Activated CD8-positive, alpha-beta T cell treated with anti-CD3 and anti-CD28 coated beads for 36 hours (primary cell): ENCODE measurements at places on chromosomes 12 and 14. TPM values are rescaled to one million over a fixed set of nuclear protein-coding genes. Genes with fewer than 3 reads are reported as not detected.

Gene KCNMB4
- total RNA-seq = 1.0 TPM

Gene ZCRB1
- total RNA-seq = 77.0 TPM

Gene ST8SIA1
- total RNA-seq = 1.5 TPM

Gene RHOJ
- not detected for total RNA-seq

DNA sequence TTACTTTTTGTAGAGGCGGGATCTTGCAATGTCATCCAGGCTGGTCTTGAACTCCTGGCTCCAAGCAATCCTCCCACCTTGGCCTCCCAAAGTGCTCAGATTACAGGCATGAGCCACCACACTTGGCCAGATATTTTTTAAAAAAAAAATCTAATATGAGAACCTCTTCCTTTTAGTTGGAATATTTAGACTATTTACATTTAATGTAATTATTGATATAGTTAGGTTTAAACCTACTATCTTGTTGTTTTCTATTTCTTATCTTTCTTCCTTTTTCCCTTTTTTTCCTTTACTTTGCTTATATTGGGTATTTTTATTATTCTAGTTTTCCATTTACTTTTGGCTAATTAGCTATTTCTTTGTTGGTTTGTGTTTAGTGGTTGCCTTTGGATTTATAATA lies 185.8 kb downstream of the SLC41A2 start:
- H3K27me3 ChIP-seq = no peaks in the 10 kb centered on the region
- no peaks in the 10 kb centered on the region for H3K36me3 ChIP-seq
- no peak for DNase-seq
- H3K27ac ChIP-seq = no peak overlapping the region

GRCh38 chr12:82805812-82806497 lies 119.2 kb downstream of the TMTC2 start:
- no peak overlapping the region for H3K27ac ChIP-seq
- DNase-seq = no peak
- H3K36me3 ChIP-seq = peaks cover 2% of the 10 kb centered on the region
- no peaks in the 10 kb centered on the region for H3K27me3 ChIP-seq
- no peaks in the 10 kb centered on the region for H3K4me1 ChIP-seq

DNA sequence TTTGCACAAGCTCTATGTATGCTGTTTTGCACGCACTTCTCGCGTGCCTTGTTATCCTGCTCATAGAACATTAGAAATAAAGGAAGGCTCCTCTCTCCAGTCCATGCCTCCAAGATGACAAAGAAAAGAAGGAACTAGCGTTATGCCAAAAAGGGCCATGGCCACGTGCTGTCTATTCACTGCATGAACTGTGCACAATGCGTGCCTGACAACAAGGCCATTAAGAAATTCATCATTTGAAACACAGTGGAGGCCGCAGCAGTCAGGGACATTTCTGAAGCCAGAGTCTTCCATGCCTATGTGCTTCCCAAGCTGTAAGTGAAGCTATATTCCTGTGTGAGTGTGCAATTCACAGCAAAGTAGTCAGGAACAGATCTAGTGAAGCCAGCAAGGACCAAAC lies 22.2 kb upstream of the PRMT8 start:
- H3K36me3 ChIP-seq = no peaks in the 10 kb centered on the region
- no peak overlapping the region for H3K4me3 ChIP-seq
- H3K27me3 ChIP-seq = peaks cover 6% of the 10 kb centered on the region
- DNase-seq = no peak
- no peaks in the 10 kb centered on the region for H3K4me1 ChIP-seq
- no peak overlapping the region for H3K27ac ChIP-seq

GRCh38 chr12:121837680-121838079 lies 21.0 kb downstream of the HPD start:
- no peaks in the 10 kb centered on the region for H3K27me3 ChIP-seq
- no peak overlapping the region for H3K4me3 ChIP-seq
- peaks cover 21% of the 10 kb centered on the region for H3K4me1 ChIP-seq
- no peak for DNase-seq

DNA sequence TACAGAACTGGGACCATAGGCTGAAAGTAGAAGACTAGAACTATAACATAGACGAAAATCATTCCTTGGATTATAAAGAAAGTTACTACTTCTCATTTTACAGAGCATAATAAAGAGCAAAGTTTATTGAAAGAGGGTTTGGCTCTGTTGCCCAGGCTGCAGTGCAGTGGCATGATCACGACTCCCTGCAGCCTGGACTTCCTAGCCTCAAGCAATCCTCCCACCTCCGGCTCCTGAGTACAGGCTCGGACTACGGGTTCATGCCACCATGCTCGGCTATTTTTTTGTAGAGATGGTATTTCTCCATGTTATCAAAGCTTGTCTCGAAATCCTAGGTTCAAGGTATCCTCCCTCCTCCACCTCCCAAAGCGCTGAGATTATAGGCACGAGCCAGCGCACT lies 190.1 kb upstream of the FOXG1 start:
- no peaks in the 10 kb centered on the region for H3K4me1 ChIP-seq
- no peaks in the 10 kb centered on the region for H3K36me3 ChIP-seq
- H3K27me3 ChIP-seq = no peaks in the 10 kb centered on the region
- no peak overlapping the region for H3K4me3 ChIP-seq

- no peak overlapping the region for H3K27ac ChIP-seq
- no peak overlapping the region for H3K4me3 ChIP-seq
- H3K27me3 ChIP-seq = no peaks in the 10 kb centered on the region
- H3K4me1 ChIP-seq = no peaks in the 10 kb centered on the region
- DNase-seq = no peak
These were observed 115.2 kb downstream of the BMP4 start for GRCh38 chr14:53841109-53842099.

DNA sequence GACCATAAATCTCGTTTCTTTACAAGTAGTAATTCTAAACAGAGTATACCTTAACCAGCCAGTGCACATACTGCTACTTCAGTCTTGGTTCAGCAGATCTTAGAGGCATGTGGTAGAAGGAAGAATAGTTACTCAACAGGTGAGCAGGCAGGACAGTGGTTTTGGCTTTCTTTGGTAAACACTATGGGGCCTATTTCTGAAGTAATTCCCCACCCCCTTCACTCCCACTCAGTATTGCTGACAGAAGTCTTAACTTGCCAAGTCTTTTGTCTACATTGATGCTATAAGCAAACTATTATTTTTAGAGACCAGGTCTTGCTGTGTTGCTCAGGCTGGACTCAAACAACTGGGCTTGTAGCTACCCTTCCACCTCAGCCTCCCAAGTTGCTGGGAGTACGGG lies 68.5 kb downstream of the FBXO34 start:
- H3K27me3 ChIP-seq = no peaks in the 10 kb centered on the region
- peaks cover 69% of the 10 kb centered on the region for H3K4me1 ChIP-seq
- H3K4me3 ChIP-seq = no peak overlapping the region
- peak overlapping the region; percentile 19 for H3K27ac ChIP-seq
- peaks cover 6% of the 10 kb centered on the region for H3K36me3 ChIP-seq
